ENCODE measurements at places on chromosomes 11 and 22.

DNA sequence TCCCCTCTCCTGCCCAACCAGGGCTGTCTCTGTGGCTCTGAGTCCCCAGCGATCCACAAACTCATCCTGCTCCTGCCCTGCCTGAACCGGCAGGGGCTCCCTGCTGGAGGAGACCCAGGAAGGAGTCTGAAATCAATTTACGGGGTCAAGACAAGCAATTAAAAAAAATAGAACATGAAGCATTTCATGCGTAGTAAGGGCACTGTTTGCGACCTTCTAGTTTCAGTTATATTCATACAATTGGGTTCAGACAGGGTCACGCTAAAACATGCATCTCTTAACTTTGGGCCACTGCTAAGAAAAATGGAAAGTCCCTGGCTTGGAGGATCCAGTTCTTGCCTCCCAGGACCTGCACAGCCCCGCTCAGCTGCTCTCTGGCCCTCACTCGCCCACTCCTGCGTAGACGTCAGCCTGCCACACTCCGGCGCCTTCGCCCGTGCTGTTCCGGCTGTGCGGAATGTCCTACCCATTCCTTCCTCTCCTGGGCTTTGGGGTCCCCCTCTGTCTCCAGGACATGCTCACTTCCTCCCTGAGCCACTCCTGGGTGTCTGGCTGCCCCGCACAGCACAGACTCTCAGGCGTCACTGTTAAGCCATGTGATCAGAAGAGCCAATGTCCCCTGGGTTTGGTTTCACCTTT lies 12.8 kb downstream of the NFAM1 start:
- DNase-seq, result no peak
- no peaks in the 10 kb centered on the region for H3K36me3 ChIP-seq
- H3K27me3 ChIP-seq, result no peaks in the 10 kb centered on the region
- H3K4me1 ChIP-seq, result no peaks in the 10 kb centered on the region
- H3K27ac ChIP-seq, result no peak overlapping the region
- H3K4me3 ChIP-seq, result no peak overlapping the region

GRCh38 chr11:114442536-114442935 lies 3.3 kb downstream of the REXO2 start:
- peaks cover 12% of the 10 kb centered on the region for H3K4me1 ChIP-seq
- no peaks in the 10 kb centered on the region for H3K27me3 ChIP-seq
- H3K27ac ChIP-seq, result no peak overlapping the region
- no peak overlapping the region for H3K4me3 ChIP-seq

- DNase-seq, result no peak
- H3K27ac ChIP-seq, result no peak overlapping the region
- H3K4me1 ChIP-seq, result no peaks in the 10 kb centered on the region
- no peaks in the 10 kb centered on the region for H3K36me3 ChIP-seq
- H3K4me3 ChIP-seq, result no peak overlapping the region
- no peaks in the 10 kb centered on the region for H3K27me3 ChIP-seq
These were observed 120.8 kb upstream of the SLC5A12 start for GRCh38 chr11:26842478-26843282.

- H3K4me3 ChIP-seq, result no peak overlapping the region
- peaks cover 7% of the 10 kb centered on the region for H3K27me3 ChIP-seq
- no peaks in the 10 kb centered on the region for H3K36me3 ChIP-seq
These were observed 35.3 kb upstream of the CAT start for GRCh38 chr11:34403431-34403830.

GRCh38 chr11:47005441-47005840 lies 68.9 kb downstream of the CSTPP1 start:
- no peak overlapping the region for H3K4me3 ChIP-seq
- H3K4me1 ChIP-seq, result no peaks in the 10 kb centered on the region
- H3K36me3 ChIP-seq, result no peaks in the 10 kb centered on the region
- no peak for DNase-seq

- DNase-seq, result no peak
- peaks cover 62% of the 10 kb centered on the region for H3K27me3 ChIP-seq
- H3K4me3 ChIP-seq, result no peak overlapping the region
- no peaks in the 10 kb centered on the region for H3K36me3 ChIP-seq
- H3K4me1 ChIP-seq, result peaks cover 50% of the 10 kb centered on the region
These were observed 807 bp upstream of the WT1 start for GRCh38 chr11:32435942-32436750.

- H3K27me3 ChIP-seq, result no peaks in the 10 kb centered on the region
- no peak overlapping the region for H3K27ac ChIP-seq
- H3K4me3 ChIP-seq, result no peak overlapping the region
- peaks cover 20% of the 10 kb centered on the region for H3K4me1 ChIP-seq
These were observed 6.4 kb downstream of the PACSIN2 start for GRCh38 chr22:43008509-43008908.

GRCh38 chr22:50309601-50309991 lies 2.1 kb upstream of the PLXNB2 start:
- H3K27ac ChIP-seq, result no peak overlapping the region
- H3K4me1 ChIP-seq, result peaks cover 23% of the 10 kb centered on the region

DNA sequence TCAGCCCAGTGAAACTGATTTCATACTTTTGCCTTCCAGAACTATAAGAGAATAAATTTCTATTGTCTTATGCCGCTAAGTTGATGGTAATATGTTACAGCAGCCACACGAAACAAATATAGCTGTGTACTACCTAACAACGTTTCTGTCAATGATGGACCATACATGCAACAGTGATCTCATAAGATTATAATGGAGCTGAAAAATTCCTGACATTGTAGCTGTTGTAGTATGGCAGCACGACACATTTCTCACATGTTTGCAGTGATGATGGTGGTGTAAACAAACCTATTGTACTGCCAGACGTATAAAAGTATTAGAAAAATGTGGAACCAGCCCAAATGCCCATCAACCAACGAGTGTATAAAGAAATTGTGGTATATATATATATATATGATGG lies 5.8 kb upstream of the SLC5A1 start:
- H3K36me3 ChIP-seq, result no peaks in the 10 kb centered on the region
- no peaks in the 10 kb centered on the region for H3K4me1 ChIP-seq
- DNase-seq, result no peak
- H3K27ac ChIP-seq, result no peak overlapping the region

DNA sequence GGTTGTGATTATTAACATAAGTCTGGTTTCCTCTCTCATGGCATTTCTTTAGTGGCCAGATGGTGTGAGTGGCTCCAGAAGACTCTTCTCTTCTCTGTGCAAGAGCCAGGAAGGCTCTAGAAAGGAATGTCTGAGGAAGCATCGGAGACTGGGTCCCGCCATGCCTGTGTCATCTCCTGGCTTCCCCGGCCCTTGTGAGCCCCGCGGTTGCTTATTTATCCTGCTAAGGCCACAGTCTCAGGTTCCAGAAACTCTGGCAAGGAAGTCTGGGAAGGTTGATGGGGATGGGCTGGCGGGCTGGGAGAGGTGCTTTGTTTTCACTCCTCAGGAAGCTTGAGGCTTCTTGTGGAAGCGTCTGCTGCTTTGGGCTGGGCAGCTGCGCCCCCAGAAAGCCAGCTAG lies 18.9 kb downstream of the BCR start:
- H3K27ac ChIP-seq, result no peak overlapping the region
- no peaks in the 10 kb centered on the region for H3K27me3 ChIP-seq
- no peaks in the 10 kb centered on the region for H3K4me1 ChIP-seq
- H3K36me3 ChIP-seq, result peaks cover 3% of the 10 kb centered on the region
- DNase-seq, result no peak

- DNase-seq, result no peak
- no peak overlapping the region for H3K27ac ChIP-seq
- H3K4me1 ChIP-seq, result no peaks in the 10 kb centered on the region
- H3K4me3 ChIP-seq, result no peak overlapping the region
- H3K36me3 ChIP-seq, result no peaks in the 10 kb centered on the region
These were observed 63.0 kb upstream of the MYEOV start for GRCh38 chr11:69230856-69231425.

DNA sequence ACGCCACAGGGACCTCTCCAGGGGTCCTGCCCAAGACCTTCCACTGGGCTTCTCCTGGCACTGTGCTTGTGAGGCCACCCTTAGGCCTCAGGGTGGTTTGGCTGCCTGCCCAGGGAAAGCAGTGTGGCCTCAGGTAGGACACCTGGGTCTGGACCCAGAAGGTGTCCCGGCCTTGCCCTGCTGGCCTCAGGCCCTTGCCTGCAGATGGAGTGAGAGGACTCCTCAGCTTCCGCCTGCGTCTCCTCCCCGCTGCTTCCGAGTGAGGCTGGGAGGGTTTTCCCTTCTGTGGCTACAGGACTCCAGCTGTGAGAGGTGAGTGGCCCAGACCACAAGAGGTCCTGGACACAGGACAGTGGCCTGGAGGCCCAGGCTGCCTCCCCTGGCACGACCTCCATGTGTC lies 60.4 kb downstream of the WNT7B start:
- no peak for DNase-seq
- H3K4me1 ChIP-seq, result no peaks in the 10 kb centered on the region
- H3K36me3 ChIP-seq, result no peaks in the 10 kb centered on the region
- no peak overlapping the region for H3K4me3 ChIP-seq
- no peak overlapping the region for H3K27ac ChIP-seq

GRCh38 chr11:122628810-122629555 lies 26.5 kb upstream of the UBASH3B start:
- H3K36me3 ChIP-seq, result no peaks in the 10 kb centered on the region
- H3K4me1 ChIP-seq, result no peaks in the 10 kb centered on the region
- H3K4me3 ChIP-seq, result no peak overlapping the region
- no peak overlapping the region for H3K27ac ChIP-seq

GRCh38 chr11:3200388-3201111 lies 18.1 kb downstream of the MRGPRG start:
- no peak overlapping the region for H3K4me3 ChIP-seq
- H3K4me1 ChIP-seq, result no peaks in the 10 kb centered on the region
- H3K27ac ChIP-seq, result no peak overlapping the region
- no peak for DNase-seq

GRCh38 chr11:21110415-21110814 lies 441.0 kb downstream of the NELL1 start:
- H3K27me3 ChIP-seq, result no peaks in the 10 kb centered on the region
- H3K4me3 ChIP-seq, result no peak overlapping the region
- no peak for DNase-seq
- no peaks in the 10 kb centered on the region for H3K36me3 ChIP-seq
- H3K27ac ChIP-seq, result no peak overlapping the region

- no peaks in the 10 kb centered on the region for H3K27me3 ChIP-seq
- no peaks in the 10 kb centered on the region for H3K4me1 ChIP-seq
- H3K27ac ChIP-seq, result no peak overlapping the region
- no peak overlapping the region for H3K4me3 ChIP-seq
These were observed 42.2 kb downstream of the SHISAL1 start for GRCh38 chr22:44270556-44270880.

- peaks cover 15% of the 10 kb centered on the region for H3K4me1 ChIP-seq
- H3K36me3 ChIP-seq, result no peaks in the 10 kb centered on the region
- H3K27ac ChIP-seq, result no peak overlapping the region
- H3K4me3 ChIP-seq, result peak overlapping the region; percentile 32
These were observed 827 bp downstream of the GSC2 start for GRCh38 chr22:19149047-19149883.

GRCh38 chr11:74687237-74688023 lies 43.8 kb downstream of the CHRDL2 start:
- H3K27me3 ChIP-seq, result peaks cover 6% of the 10 kb centered on the region
- no peaks in the 10 kb centered on the region for H3K4me1 ChIP-seq
- H3K36me3 ChIP-seq, result no peaks in the 10 kb centered on the region
- H3K27ac ChIP-seq, result no peak overlapping the region

DNA sequence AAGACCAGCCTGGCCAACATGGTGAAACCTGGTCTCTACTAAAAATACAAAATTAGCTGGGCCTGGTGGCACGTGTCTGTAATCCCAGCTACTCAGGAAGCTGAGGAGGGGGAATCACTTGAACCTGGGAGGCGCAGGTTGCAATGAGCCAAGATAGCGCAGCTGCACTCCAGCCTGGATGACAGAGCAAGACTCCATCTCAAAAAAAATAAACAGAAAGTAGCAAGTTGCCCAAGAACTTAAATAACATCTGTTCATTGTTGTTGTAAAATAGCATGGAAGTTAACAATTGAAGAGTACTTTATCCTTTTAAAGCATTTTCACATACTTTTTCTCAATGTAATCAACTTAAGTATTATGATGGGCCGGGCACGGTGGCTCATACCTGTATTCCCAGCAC lies 5.7 kb downstream of the AMBRA1 start:
- no peak overlapping the region for H3K27ac ChIP-seq
- no peaks in the 10 kb centered on the region for H3K27me3 ChIP-seq
- DNase-seq, result no peak

DNA sequence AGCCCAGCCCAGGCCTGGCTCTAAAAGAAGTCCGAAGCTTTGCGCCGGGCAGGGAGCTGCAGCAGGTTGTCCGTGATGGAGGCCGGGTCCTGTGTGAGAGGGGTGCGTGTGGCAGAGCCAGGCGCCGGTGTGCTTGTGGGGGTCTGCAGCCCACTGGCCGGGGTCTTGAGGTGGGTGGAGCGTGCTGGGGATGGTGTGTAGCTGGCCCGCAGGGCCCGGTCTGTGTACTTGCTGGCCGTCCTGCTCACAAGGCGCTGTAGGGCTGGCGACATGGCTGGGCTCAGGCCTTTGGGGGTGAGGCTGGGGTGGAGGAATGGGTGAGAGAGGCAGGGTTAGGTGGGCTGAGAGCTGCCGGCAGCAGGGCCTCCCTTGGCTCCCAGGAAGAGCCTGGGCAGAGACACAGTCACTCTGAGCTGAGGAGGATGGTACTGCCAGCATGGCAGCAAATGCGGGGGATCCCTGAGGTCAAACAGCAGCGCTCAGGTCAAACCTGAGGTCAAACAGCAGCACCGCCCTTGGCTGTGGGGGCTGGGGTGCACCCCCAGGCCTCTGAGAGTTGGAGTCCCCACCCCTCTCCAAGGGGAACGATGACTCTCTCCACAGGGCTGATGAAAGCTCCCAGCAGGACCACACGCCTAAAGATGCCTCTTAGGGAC lies 3.2 kb downstream of the TSSK2 start:
- no peak overlapping the region for H3K4me3 ChIP-seq
- DNase-seq, result no peak
- no peaks in the 10 kb centered on the region for H3K27me3 ChIP-seq

- H3K27ac ChIP-seq, result no peak overlapping the region
- no peaks in the 10 kb centered on the region for H3K4me1 ChIP-seq
- H3K36me3 ChIP-seq, result no peaks in the 10 kb centered on the region
- H3K4me3 ChIP-seq, result no peak overlapping the region
- H3K27me3 ChIP-seq, result no peaks in the 10 kb centered on the region
- DNase-seq, result no peak
These were observed 48.2 kb downstream of the BSX start for GRCh38 chr11:122933416-122933815.

DNA sequence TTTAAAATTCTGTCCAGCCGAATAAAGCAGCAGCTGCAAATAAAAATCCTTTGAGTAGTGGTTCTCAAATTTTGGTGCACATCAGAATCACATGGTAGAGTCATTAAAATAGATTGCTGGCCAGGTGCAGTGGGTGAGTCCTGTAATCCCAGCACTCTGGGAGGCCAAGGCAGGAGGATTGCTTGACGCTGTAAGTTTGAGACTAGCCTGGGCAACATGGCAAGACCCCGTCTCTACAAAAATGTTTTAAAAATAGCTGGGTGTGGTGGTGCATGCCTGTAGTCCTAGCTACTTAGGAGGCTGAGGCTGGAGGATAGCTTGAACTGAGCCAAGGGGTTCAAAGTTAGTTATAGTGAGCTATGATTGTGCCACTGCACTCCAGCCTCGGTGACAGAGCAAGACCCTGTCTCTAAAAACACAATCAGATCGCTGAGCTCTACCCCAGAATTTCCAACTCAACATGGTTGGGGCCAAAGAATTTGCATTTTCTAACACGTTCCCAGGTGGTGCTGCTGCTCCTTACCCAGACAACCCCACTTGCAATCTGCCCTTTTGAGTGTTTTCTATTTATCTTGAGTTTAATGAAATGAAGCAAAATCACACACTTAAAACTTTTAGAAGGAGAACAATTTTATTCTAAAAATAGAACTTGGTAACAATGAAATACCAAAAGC lies 48.8 kb downstream of the BIRC2 start:
- H3K36me3 ChIP-seq, result peaks cover 45% of the 10 kb centered on the region
- no peak overlapping the region for H3K27ac ChIP-seq
- no peaks in the 10 kb centered on the region for H3K4me1 ChIP-seq
- H3K27me3 ChIP-seq, result no peaks in the 10 kb centered on the region

- H3K4me3 ChIP-seq, result no peak overlapping the region
- peak; percentile 11 for DNase-seq
- no peak overlapping the region for H3K27ac ChIP-seq
These were observed 54.7 kb downstream of the FBXO7 start for GRCh38 chr22:32528984-32529982.
